Stimulated activated CD8-positive, alpha-beta memory T cell treated with anti-CD3 and anti-CD28 coated beads, Interleukin-15, amount 100 ng/mL, for 4 hours (primary cell): ENCODE measurements at places on chromosomes 2 and 18.

- no peak for DNase-seq
Measured at GRCh38 chr2:71928734-71929481, 218.8 kb downstream of the CYP26B1 start.

GRCh38 chr18:33536904-33537303 is 41.1 kb upstream of the ASXL3 start:
- no peak for DNase-seq

- DNase-seq = no peak
Measured at GRCh38 chr18:60892855-60893254, 440.4 kb upstream of the CDH20 start.

GRCh38 chr2:98477506-98477905 is 32.8 kb downstream of the INPP4A start:
- DNase-seq = no peak

- DNase-seq = no peak
Measured at GRCh38 chr2:709138-709765, 32.0 kb upstream of the TMEM18 start.

DNA sequence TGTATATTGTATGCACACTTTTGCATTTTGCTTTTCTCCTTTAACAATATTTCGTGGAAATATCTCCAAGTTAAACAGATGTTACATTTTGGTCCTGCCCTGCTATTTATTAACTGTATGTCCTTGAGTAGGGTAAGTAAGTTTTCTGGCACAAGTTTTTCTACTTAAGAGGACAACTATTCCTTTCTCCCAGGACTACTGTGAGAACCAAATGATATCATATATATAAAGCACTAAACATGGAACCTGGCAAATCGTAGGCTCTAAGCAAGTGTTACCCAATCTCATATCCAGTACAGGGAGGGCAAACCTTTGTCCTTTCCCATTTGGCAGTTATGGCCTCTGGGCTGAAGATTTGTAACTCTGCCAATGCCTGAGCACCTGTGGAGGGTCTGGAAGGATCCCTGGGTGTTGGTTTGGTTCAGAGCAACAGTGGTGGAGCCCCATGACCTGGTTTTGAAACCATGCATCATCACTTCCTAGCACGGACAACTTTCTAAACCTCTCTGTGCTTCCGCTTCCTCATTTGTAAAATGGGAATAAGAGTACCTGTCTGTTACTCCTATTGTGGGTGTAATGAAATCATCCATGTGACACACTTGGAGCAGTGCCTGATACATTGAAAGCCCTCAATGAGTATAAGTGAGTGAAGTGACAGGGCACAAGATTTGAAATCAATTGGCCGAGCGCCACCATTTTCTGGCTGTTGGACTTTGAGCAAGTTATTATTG is 28.3 kb upstream of the ICOS start:
- no peak for DNase-seq

DNA sequence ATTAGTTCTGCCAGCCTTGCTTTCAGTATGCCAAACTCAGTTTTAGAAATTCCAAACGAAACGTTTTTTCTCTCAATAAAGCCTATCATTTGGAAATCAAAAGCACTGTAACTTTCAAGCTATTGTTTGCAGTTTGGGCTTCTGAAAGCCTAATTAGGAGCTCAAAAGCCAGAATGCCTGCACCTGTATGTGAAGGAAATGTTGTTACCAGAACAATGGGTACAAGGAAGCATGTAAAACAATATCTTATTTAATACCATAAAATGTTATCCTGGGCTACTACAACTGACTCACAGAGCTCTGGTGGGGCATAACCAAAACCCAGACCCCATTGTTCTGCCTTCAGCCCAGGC is 12.6 kb upstream of the GULP1 start:
- DNase-seq = no peak

GRCh38 chr2:144452989-144453336 is 67.0 kb downstream of the ZEB2 start:
- no peak for DNase-seq

DNA sequence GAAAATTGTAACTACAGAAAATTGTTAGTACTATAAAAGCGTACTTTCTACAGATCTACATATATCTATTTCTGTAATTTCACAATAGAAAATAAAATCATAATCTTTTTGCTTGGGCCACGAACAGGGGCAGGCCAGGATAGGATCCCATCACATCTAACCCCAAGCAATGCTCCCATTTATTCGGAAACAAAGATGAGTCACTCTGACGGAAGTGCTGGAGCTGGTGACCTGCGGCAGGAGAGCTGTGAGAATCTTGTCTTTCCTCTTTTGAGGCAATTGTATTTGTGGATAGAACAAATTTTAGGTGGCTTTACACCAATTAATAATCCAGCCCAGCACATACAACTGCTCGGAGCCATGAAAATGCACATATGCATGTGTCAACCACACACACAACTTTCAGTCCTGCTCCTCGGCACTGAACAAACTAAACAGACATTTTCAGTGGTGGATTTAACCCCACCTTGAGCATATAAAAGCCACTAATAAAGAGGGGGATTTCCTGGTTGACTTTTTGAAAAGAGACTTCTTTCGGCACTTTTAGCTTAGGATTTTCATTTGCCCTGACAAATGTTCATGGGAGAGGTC is 22.3 kb upstream of the INSIG2 start:
- DNase-seq = no peak
